Liver (tissue), 10 donors: ENCODE measurements at places on chromosomes 5 and 9.
A peak's percentile ranks its signal among the peaks of the same experiment; 100 is the strongest.

DNA sequence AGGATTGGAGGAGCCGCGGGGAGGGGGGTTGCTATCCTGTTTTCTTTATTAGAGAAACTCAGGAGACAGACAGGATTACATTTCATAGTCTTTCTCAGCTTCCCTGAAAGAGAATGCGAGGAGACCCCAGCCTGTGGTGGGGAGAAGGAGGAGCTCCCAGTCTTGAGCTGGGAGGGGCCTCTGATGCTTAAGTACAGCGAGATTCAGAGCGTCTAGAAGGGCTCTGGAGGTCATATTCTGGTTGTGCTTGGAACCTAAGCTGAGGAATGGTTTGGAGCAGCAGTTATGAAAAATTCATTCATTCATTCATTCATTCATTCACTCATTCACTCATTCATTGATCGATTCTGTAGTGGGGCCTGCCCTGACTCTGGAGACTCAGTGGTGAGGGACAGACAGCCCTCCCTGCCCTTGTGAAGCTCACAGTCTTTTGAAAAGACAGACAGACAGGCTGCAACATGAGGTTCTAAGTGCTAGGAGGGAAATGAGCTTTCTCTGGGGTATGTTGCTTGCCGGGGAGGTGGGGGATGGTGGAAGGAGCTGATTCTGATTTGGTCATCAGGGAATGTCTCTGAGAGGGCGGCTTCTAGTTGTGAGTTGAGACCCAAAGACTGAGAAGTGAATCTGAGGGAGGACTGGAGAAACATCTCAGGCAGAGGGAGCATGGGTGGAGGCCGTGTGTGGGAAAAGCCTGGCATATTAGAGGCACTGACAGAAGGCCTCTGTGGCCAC is 2.5 kb upstream of the SPRY4 start:
- no peak for DNase-seq

DNA sequence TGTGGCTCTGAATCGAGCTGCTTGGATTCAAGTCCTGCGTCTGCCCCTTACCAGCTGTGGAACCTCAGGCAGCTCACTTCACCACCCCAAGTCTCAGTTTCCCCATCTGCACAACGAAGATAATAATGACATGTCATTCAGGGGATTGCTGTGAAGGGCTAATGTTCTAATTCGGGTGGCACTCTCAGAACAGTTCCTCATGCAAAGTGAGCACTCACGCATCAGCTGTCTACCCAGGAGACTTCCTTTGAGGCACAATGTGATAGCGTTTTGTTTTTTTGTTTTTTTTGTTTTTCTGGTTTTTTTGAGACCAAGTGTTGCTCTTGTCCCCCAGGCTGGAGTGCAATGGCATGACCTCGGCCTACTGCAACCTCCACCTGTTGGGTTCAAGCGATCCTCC is 56.4 kb downstream of the NTNG2 start:
- DNase-seq = no peak

DNA sequence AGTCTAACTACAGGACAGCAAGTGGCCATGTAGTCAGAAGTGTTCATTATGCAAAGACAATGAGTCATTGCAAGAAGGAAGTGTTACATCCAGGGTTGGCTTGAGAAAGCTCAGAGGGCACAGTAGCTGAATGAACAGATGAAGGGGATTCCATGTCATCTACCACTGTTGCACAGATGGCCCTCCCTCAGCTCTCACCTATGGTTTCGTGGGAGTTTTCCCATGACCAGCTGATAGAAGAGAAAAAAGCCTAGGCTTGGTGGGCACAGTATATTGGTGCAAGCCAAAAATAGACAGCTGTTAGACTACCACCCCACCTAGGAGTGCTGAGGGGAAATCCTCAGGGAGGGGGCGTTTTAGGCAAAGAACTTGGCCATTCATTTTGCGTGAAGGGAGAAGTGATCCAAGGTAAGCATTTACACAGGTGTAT is 217.0 kb downstream of the DMRT2 start:
- no peak for DNase-seq

DNA sequence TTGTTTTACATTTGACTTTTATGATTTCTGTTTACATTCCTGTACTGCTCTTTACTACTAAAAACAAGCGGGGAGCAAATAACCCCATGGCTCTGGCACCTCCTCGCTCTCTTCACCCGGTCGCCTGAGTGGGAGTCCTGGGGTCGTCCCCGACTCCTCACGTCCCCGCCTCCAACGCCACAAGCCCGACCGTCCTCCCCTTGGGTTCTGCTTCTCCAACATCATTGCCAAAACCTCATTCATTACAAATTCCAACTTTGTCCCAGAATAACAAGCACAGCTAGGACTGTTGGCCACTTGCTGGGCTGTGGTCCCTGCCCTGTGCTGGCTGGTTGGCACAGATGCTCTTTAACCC is 35.1 kb downstream of the MRPL36 start:
- DNase-seq = no peak

DNA sequence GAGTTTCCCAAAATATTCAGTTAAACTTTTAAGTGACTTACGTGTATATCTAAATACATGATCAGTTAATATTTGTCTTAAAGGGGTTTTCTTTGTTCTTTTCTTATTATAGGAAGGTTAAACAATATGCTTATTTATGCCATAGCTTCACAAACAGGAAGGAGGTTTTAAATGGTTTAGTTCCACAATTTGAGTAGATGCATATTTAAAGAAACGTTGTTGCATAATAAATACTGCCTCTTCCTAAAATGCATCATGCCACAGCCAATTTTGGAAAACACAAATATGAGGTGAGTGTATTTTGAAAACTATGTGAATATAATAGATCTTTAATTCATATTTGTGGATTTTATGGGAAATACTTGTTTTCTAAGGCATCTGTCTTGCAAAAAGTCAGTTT is 2.5 kb upstream of the ADRB2 start:
- no peak for DNase-seq

- DNase-seq = no peak
Measured at GRCh38 chr5:13357929-13358328, 586.6 kb downstream of the DNAH5 start.

DNA sequence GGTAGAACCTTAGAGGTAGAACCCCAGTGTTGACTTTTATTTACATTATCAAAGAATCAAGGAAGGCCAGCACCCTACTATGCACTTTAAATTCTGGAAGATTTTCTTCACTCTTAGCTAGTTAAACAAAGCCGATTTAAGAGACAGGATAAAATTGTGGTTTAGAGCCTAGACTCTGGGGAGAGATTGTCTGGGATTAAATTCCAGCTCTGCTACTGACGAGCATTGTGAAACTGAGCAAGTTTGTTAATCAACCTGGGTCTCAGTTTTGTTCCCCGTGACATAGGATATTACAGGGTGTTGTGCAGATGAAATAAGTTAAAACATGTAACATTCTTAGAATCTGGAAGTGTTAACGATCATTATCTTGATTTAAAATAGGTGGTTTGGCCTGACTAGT is 83.5 kb downstream of the FEM1C start:
- no peak for DNase-seq

- DNase-seq = no peak
Measured at GRCh38 chr9:17063535-17064135, 71.2 kb upstream of the CNTLN start.

- DNase-seq = no peak
Measured at GRCh38 chr5:88674356-88675167, 208.4 kb downstream of the MEF2C start.

GRCh38 chr9:133113949-133114885 is 6.8 kb downstream of the RALGDS start:
- DNase-seq = no peak

DNA sequence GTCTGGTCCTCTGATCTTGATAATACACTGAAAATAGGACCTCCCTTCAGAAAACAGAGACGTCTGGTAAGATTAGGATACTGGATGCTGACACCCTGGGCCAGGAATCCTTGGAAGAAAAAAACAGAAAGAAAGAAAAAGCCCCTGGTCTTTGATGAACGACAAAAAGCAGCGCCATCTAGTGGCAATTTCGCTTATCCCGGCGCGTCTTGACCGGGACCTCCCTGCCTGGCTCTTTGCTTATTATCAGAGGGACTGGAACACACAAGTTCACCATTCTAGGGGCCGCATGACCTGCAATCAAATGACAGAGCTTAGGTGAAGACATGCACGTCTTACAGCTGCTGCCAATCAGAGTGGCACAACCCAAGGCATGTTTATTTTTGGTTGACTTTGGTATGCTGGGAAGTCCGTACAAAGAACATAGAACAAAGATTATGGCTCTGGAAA is 114.9 kb upstream of the NFIB start:
- peak; percentile 75 for DNase-seq

GRCh38 chr5:145554399-145554798 is 280.7 kb downstream of the PRELID2 start:
- DNase-seq = no peak

GRCh38 chr9:35862328-35862727 is 7.9 kb downstream of the OR13J1 start:
- peak; percentile 22 for DNase-seq

GRCh38 chr9:92525306-92525705 is 10.5 kb downstream of the ECM2 start:
- no peak for DNase-seq

DNA sequence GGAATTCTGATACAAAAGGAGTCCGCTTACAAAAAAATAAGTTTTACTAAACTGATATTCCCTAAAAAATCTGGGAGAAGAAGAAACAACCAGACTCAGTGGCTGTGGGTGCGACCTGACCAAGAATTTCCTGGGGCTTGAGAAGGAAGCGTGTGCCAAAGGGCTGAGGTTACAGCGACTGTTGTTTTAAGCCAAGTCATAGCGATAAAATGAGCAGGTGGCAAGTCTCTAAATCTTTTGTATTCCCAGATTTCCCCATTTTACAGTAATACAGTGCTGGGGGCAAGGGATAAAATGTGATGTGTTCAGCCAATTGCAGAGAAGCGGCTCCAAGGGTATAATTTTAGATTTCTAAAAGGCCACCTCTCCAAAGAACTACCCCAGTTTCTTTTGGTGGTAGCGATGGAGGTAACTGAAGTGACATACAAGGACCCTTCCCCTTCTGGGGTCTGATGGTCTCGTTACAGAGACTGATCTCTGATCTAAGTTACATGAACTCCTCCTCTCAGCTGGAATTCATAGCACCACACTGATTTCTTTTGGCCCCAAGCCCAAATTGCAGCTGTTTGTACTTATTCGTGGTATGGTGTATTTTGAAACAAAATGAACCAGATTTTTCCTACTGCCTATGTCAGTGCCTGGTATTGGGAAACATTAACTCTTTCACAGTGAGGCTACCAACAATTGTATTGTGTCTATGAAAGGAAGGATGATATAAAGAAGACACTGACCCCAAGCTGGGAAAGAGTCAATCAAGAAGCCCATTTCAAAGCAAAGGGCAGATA is 41.6 kb downstream of the LPAR1 start:
- no peak for DNase-seq

DNA sequence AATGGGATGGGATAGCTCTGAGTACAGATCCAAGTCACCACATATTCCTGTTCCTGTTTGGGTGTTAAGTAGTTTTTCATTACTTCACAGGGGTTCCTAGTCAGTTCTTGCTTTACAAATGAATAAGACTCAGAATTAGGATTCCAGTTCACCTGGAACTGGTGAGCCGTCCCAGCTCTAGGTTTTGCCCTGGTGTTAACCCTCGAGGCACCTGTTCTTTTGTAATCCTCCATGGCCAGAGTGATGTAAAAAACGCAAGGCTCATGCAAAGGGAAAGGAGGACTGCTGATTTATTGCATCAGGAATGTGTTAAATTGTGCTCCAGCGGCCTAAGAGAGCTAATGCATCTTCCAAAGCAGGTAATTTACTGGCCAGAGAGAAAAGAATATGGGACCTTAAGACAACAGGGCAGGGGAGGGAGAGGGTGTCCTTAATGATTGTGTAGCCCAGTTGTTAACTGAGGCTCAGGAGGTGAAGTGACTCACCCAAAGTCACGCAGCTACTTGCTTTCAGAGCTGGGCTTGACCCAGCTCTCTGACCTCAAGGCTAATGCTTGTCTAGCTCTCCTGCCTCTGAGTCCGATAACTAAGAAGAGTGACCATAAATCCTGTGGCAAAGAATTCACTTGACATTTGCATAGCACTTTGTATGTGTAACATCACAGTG is 70.5 kb downstream of the DMRT2 start:
- DNase-seq = no peak

- no peak for DNase-seq
Measured at GRCh38 chr5:73129143-73129542, 8.8 kb downstream of the TMEM171 start.

DNA sequence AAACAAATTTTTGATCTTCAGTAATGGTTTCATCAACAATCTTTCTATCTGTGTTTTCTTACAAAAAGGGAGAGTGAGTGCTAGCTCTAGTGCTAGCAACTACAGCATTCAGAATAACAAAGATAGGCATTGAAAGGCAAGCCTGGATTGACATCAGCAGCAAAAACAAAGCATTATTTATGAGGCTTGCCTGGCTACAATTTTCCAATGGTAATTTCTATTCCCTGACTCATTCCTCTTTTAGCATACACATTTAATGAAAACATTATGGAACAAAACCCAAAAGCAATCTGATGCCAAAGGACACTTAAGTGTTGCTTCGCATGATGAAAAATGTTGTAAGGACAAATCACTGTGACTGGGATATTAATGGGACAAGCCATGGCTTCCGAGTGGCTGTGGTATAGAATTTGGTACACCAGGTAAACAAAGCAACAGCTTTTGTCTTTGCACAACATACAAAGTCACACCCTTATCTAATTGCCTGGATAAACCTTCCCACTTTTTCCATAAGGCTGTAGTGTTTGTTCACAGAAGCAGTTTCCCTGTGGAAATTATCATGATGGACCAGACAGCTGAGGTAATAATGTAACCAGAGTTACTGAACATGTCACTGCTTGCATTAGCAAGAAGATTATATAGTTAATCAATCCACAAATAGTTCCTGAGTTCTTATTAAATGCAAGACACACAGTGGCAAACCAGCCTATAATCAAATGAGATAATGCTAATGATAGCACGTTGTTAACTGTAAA is 179.8 kb upstream of the EDIL3 start:
- no peak for DNase-seq

- DNase-seq = no peak
Measured at GRCh38 chr5:155651-156410, 35.5 kb upstream of the LRRC14B start.

- no peak for DNase-seq
Measured at GRCh38 chr5:143066556-143067281, 296.5 kb downstream of the ARHGAP26 start.

DNA sequence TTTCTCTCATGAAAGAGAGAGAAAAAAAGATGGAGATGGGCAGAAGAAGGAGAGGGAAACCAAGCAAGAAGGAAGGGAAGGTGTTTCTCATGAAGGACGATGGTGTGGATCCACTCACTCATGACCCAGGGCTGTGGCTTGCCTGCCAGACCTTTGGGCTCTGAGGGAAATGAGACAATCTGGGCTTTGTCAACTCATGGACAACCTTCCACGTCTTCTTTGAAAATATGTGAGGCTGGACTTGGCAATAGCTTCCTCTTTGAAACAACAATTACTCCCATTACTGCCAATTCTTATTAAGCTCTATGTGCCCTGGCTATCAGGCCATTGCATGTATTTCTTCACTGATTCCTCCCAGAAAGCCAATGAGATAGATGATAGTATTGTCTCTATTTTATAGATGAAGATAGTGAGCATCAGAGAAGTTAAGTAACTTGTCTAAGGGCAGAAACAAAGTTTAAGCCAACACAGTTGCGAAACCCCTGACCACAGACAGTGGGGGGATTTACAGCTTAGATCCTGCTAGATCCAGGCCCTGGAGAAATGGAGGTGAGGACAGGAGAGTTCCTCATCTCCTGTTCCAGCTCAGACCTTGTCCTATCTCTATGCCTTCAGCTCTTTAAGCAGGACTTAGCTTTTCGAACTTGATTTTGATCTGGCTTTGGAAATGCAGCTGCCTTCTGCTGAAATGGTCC is 132.4 kb downstream of the GCNT1 start:
- no peak for DNase-seq

GRCh38 chr9:16217943-16218701 is 652.3 kb downstream of the BNC2 start:
- no peak for DNase-seq
